ENCODE measurements at places on chromosomes 2 and 18.

- no peak for DNase-seq
Measured at GRCh38 chr2:127175751-127176354, 44.2 kb downstream of the CYP27C1 start.

GRCh38 chr2:50529600-50530218, 502.2 kb downstream of the NRXN1 start:
- DNase-seq = peak; percentile 74

DNA sequence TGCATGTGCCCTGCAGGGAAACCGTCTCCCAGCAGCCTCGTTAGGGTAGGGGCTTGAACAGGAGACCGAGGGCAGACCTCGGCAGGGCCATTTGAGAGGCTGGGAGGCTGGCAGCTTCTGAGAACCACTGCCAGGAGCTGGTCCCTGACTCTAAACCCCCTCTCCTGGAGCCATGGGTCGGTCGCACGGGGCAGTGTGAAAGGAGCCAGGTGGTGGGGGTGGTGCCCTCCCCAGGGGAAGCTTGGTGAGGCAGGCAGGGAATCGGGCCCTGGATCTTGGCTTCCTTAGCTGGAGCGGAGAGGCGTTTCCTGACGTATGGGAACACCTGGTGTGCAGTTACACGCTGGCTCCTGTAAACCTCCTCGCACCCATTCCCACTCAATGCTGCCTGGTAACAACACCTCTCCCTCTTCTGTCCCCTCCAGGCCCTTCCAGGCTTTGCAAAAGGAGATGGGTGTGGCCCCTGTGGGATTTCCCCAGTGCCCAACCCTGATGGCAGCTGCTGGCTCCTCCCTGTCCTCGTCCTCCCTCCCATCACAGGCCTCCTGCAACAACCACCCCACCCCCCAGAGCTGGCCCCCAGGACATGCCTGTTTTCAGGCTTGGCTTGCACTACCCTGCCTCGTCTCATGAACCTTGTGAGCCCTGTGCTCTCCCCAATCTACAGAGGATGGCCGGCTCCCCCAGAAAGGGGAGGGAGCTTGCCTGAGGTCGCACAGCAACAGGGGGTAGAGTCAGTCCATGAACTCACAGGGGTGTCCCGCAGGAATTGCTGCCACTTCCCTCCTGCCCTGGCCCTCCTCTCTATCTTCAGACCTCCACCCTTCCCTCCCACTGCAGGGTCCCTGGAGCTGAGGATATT, 24.4 kb downstream of the ADRA2B start:
- DNase-seq = peak; percentile 5

GRCh38 chr2:29345236-29345635, 230.0 kb downstream of the CLIP4 start:
- no peak for DNase-seq

DNA sequence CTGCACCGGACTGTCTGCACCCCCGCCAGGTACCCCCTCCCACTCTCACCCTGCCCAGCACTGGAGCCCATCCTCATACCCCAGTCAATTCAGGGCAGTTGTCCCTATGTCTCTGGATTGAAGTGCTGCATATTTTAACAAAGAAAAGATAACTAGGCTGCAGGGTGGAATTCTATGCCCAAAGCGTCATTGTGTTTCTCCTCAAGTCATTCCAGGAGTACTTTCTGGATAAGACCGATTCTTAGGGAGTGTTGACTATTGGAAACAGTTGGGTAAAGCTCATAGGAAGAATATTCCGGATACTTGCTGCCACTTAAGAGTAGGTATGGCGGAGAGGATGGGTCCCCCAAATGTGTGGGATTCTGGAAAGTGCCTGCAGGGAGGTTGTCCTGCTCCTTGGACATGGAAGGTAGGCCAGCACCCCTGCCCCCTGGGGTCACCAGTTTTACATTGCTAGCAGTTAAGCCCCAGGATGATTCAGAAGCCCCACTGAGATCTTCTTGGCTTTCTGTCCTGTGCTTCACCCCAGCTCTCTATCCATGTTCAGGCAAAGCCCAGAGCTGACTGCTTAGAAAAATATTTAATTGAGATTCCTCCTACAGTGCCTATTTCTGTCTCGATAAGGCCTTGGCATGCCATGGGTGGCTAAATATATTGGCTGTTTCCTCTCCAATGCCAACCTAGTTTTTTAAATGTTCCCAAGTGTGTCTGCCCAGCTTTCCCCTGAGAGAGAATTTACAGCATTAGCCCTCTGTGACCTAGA, 48.2 kb downstream of the RPL37A start:
- no peak for DNase-seq

DNA sequence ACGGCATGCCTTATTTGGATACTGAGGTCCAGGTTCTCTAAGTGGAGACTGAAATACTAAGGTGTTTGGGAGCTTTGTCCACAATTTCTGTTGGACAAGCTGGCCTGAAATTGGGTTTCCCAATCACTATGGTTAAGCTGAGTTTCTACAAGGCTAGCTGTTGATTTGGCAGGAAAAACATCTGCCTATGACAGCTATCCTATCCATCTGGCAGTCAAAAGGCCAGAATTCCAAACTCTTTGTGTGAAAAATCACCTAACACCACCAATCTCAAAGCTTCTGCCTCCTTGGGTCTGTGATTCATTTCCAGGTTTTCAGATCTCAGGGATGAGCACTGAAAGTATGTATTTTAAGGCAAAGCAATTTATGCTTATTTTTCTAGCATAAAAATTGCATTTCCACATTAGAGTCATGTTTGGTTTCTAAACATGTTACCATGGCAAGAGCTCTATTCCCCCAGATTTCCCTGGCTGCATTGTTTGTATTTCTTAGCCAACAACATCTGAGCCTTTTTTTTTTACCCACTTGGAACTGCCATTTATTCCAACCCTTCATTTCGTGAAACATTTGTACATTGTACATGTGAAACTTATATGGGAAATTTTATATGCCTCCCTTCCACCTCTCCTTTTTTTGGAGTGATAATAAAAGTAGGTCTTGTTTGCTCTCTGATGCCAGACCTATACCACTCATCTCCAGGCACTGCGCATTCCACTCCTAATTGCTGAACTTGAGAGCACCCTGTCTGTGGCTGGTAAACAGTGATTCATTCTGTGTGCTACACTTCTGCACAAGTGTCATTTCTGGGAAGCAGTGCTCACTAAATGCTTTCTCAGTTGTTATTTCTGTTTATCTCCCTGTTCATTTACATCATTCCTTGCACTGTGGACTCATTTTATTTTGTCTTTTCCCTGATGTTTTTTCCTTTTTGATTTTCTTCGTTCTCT, 15.9 kb upstream of the CCDC85A start:
- peak; percentile 18 for DNase-seq

GRCh38 chr2:95346231-95346737, 49.1 kb downstream of the KCNIP3 start:
- no peak for DNase-seq

DNA sequence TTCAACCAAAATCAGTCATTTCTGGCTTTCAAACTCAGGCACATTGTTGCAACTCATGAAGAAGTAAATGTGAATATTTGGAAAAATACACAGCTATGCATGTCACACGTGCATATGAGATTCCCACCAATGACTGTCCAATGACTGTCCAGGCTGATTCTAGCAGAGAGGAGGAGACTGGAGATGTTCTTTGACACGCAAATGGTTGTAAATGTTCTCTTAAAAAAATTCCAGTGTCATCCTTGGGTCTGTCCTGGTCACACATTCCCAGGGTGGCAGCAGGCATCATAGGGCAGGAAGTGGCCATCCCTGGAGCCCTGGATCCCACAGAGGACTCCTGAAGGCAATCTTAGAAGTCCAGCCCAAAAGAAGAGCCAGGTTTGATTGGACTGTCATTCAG, 40.9 kb downstream of the TWIST2 start:
- DNase-seq = no peak

DNA sequence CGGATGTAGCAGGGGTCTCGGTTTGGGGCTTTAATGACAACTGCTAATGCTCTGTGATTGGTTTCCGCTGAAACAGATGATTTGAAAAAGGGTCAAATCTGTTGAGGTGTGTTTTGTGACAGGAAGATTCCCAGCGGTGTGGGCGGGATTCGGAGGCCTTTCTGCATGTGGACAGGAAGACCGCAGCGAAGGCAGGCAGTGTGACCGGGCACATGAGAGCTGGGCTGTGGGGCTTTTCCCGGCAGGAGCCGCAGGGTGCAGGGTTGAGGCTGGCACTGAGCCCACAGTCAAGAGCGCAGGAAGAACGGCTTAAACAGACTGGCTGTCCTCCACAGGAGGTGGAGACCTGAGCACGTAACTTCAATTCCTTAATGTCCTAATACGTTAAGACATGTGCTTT, 180.0 kb upstream of the TPO start:
- peak; percentile 68 for DNase-seq

DNA sequence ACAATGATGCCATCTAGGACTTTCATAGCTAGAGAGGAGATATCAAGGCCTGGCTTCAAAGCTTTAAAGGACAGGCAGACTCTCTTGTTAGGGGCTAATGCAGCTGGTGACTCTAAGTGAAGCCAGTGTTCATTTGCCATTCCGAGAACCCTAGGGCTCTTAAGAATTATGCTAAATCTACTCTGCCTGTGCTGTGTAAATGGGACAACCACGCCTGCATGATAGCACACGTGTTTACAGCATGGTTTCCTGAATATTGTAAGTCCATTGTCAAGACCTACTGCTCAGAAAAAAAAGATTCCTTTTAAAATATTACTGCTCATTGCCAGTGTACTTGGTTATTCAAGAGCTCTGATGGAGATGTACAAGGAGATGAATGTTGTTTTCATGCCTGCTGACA, 188.4 kb downstream of the SEPTIN10 start:
- no peak for DNase-seq

- DNase-seq = no peak
Measured at GRCh38 chr18:6719098-6719846, 10.2 kb upstream of the ARHGAP28 start.

DNA sequence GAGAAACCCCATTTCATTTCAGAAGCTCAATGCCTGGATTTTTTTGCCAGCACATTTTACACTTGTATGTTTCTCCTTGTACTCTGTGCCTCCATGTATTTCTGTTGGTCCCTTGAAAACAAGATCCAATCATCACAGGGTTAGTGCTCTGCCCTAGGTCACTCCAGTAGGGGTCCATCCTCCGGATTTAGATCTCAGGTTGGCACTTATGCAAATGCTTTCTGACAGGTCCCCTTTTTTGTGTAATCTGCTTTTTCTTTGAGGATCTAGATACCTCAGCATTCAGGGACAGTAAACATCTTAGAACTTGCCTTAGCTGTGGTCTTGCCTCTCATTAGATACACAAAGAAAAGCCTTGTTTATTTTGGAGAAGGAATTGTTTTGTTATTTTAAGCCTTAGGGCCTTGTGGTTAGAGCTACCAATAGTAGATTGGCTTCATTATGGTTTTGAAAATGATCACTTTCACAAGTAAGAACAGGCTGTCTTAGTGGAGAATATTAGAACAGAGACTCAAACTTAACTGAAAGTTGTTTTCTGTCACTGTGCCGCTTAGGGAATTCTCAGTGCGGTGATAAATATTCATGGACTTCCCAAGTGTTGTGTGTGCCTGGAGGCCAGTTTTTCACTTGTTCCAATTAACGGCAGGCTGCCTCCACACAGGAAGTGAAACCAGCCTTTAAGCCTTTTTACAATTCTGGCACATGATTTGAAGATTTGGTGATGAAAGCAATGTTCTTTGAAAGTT, 7.8 kb downstream of the MERTK start:
- peak; percentile 3 for DNase-seq

DNA sequence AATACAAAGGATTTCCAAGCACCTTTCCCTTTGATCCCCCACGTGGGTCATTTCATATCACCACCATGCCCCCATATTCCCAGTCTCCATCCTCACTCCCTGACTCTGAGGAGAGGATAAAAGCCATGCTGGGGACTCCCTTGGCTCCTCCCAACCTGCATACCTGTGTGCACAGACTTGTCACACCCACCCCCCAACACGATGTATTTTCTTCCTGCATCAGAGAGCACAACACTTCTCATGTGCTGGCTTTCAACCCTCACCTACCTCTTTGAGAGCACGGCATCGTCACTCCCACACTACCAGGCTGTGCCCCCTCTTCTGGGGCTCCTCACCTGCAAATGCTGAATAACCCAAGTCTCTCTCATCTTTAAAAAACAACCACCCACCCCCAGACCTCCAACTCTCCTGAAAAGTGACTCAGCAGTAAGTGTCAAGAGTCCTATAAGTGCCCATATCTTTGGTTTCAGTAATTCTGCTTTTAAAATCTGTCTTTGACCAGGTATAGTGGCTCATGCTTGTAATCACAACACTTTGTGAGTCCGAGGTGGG, 53.1 kb downstream of the AP1S3 start:
- no peak for DNase-seq

DNA sequence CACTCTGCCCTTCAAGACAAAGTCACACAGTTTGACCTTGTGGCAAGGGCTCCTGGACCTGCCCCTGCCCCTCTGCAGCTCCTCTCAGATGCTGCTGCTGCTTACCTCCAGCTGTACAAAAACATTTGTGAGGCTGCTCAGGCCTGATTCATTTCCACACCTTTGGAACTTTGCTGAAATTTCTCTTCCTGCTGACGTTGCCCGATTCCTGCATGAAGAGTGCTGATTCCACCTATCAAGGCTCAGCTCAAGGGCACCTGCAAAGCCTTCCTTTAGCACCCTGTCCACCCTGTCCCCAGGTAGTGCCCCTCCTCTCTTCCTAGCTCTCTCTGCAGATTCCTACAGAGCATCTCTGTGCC, 738.3 kb upstream of the HS6ST1 start:
- DNase-seq = no peak

DNA sequence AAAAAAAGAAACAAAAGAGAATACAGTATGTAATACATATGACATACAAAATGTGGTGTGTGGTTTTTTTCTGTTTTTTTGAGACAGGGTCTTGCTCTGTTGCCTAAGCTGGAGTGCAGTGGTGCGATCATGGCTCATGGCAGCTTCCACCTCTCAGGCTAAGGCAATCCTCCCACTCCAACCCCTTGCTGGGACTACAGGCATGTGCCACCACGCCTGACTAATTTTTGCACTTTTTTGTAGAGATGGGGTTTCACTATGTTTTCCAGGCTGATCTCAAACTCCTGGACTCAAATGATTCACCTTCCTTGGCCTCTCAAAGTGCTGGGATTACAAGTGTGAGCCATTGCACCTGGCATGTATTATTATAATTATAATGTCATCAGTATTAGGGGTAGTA, 38.9 kb downstream of the DHX57 start:
- DNase-seq = no peak

DNA sequence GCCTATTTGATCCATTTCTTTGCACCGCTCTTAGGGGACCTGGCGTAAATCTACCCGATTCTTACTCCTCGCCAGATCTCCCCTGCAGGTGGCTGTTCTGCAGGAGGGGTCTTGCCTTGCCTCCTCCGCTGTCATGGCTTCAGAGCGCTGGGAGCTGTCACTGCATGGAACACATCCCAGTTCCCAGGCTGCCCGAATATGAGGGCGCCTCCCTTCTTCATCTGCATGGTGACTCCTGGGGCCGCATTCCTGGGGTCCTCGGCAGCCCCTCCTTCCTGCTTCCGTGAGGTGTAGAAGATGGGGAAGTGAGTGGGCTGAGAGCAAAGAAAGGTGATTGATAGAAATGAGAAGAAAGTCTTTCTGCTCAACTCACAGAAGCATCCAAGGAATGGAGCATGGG, 27.3 kb upstream of the COPS8 start:
- no peak for DNase-seq

DNA sequence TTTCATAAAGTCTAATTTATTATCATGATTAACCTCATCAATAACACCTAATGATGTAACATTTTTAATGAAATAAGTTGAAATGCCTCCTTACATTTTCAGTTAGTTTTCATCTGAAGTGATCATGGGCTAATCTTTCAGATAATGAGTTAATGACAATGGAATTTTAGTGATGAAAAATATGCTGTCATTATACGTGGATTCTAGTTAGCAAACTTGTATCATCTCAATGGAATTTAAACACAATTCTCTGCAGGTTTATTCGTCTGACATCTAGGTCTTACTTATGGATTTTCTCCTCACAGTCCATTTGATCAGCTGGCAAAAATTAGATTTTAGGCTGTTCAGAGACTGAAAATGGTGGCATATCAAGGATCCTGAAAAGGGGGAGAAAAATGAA, 885.0 kb downstream of the SLC4A3 start:
- no peak for DNase-seq
